Panc1 (cell line): ENCODE measurements at places on chromosomes 2 and 18. TPM values are rescaled to one million over a fixed set of nuclear protein-coding genes. Genes with fewer than 3 reads are reported as not detected.

- DNase-seq: no peak
These were observed 74.3 kb upstream of the SLC1A4 start for GRCh38 chr2:64914735-64915509.

DNA sequence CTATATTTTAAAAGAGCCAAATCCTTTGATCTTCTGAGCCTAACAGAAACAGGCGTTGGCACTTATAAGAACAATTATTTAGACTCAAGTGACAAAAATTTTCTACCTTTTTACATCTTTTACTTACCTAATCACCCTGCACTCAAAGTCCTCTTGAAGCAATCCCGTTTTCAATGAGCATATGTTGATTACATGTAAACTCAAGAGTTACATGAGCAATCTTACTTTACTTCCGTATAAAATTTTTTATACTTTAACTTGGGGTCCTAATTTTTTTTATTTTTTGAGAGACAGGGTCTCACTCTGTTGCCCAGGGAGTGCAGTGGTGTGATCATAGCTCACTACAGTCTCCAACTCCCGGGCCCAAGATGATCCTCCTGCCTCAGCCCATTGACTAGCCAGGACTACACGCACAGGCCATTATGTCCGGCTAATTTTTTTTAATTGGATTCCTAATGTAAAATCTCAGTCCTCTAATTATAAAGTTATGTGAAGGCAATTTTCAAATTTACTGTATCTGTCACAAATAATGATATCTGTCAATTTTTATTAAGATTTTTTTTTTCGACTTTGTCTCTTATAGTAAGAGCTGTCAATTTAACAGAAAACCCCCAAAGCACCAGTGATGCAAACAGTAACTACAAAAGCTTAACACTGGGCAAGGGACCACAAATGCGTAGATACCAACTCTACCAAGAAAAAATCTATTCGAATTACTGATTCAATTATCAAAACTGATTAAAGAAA lies 19.1 kb upstream of the STPG4 start:
- DNase-seq: no peak

GRCh38 chr2:238868616-238869292 lies 20.9 kb downstream of the TWIST2 start:
- peak; percentile 13 for DNase-seq

DNA sequence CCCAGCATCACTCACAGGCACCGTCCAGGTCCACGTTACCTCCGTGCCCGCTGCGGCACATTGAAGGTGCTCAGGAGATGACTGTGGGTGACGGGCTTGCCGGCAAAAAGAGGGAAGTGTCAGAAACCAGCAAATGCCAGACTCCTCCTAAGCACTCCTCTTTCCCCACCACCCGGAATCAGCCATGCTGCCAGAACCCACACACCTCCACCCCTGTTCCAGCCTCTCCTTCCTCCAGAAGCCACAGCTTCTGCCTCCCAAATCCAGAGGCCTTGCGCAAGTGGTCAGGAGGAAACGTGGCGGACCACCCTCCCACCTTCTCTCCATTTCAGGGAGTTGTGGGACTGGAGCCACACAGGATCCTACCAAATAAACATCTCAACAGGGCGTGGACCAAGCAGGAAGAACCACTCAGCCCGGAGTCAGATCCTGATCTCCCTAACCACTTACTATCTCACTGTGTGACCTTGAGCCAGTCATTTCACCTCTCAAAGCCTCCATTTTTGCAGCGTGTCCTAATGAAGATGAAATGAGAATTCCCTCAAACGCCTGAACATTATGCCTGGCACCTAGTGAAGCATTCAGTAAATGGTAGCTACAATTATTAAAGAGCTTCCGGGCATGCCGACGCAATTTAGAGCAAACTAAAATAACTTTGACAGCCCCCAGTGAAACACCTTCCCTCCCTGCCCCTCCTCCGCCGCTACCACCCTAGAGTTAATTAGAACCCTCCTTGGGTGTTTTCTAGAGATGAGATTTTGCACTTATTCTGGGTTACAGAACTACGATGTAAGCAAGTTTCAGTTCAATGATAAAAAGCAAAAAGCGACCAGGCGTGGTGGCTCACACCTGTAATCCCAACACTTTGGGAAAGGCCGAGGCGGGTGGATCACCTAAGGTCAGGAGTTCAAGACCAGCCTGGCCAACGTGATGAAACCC lies 32.9 kb downstream of the SMAD7 start:
- DNase-seq: no peak

- DNase-seq: no peak
These were observed 154.5 kb upstream of the NRP2 start for GRCh38 chr2:205527801-205528200.

The ZSWIM2 gene
- not detected for total RNA-seq

The SERPINB5 gene
- total RNA-seq: not detected

The RESP18 gene
- not detected for total RNA-seq

The INPP1 gene
- total RNA-seq: 10.8 TPM

The PAX8 gene
- 0.15 TPM for total RNA-seq

The LONRF2 gene
- 12.9 TPM for total RNA-seq
